ENCODE measurements at places on chromosomes 2 and 18.

DNA sequence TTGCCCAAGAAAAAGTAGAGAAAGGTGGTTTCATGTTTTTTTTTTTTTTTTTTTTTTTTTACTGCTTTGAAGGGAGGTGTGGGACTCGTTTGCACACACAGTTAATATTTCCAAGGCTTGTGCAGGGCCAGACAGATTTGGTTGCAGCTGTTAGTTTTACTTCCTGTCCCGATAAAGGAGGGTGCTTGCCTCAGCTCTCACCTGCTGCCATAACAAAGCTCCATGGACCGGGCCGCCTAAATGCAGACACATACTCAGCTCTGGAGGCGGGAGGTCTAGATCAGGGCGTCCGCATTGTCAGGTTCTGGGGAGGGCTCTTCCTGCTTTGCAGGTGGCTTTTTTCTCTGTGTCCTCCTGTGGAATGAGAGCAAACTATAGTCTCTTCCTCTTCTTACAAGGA, 69.9 kb downstream of the ODC1 start:
- no peak for DNase-seq

DNA sequence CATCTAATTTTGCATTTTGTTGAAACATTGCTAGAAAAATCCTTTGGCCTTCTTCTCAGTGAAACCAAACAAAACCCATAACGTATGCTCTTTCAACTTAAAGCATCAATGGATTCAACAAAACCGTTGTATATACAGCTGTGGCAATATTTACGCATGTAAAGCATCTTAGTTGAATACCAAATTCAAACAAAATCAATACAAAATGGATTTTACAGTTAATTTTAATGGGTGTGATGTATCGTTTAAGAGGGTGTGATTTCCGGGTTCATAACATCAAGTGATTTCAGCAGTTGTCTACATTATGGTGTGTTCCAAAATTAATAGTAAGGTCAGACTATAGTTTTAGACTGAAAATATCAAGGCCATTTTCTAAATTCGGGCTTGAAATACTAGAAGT, 198.2 kb downstream of the TGIF1 start:
- DNase-seq = no peak

DNA sequence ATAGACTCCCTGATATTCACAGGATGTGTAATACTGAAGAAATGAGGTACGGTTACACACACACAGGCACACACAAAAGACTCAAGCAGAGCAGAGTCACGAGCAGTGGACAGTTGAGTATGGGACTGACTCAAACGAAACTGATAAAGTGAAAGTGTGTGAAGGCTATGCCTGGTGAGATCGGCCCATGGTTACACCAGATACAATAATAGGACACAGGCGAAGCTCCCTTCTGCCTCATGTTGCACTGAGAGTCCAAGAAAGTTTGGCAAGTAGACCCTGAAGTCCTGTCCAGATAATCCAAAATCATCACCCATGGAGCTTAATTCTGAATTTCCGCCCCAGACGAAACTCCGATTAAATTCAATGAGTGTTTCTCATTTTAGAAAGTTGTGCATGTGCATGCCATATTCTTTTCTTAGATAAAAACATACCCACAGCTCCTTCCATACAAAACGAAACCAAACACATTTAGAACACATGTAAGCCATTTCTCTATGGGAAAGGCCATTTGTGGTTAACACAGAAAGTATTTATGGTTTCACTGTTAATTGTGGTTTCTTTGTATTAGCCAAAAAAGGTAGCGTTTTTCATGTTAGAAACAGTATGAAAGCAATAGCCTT, 567.6 kb downstream of the PLCL1 start:
- no peak for DNase-seq

DNA sequence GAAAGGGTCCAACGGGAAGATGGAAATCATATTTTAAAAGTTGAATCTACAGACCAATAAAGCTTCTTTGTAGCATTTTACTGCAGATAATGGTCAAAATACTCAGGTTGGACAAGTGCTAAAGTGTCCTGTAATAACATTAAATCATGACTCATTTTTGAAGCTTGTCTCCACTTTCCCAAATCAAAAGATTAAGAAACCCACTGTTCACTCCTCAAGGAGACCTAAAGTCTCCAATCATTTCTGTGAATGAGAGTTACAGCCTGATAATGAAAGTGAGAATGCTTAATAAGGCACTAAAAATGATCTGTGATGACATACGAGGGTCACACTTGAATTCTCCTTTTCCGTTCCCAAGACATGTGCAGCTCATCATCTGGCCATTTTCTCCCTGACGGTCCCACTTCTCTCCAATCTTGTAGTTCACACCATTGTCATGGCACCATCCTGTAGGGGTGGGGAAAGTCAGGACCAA, 53.4 kb downstream of the ATIC start:
- no peak for DNase-seq

- DNase-seq = peak; percentile 25
Measured at GRCh38 chr2:186950694-186951093, 101.7 kb upstream of the ZSWIM2 start.

DNA sequence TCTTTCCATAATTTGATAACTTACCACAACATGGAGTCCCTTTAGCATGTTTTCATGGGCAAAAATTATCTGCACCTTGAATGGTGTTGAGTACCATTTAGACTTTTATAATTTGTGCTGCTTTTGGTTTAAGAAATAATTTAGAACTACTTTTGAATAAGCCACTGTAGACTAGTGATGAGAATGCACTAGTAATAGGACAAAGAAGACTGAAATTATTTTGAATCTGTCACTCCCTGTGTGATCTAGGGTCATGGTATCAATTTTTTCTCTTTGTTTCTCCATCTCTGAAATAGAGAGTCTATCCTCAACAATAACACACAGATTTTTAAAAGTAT, 37.7 kb downstream of the EFEMP1 start:
- no peak for DNase-seq

- peak; percentile 4 for DNase-seq
Measured at GRCh38 chr18:60277855-60278480, 94.6 kb downstream of the MC4R start.

- no peak for DNase-seq
Measured at GRCh38 chr2:195352581-195352980, 304.4 kb upstream of the SLC39A10 start.

- no peak for DNase-seq
Measured at GRCh38 chr2:8414946-8415879, 266.6 kb upstream of the ID2 start.

GRCh38 chr2:109242654-109243331, 113.8 kb downstream of the SH3RF3 start:
- DNase-seq = peak; percentile 85

GRCh38 chr2:109210431-109211200, 81.6 kb downstream of the SH3RF3 start:
- no peak for DNase-seq

GRCh38 chr2:35297403-35297802, 1058.2 kb upstream of the CRIM1 start:
- no peak for DNase-seq

- DNase-seq = no peak
Measured at GRCh38 chr2:50575232-50575631, 456.7 kb downstream of the NRXN1 start.

GRCh38 chr2:237448626-237449025, 34.7 kb upstream of the COL6A3 start:
- DNase-seq = no peak

DNA sequence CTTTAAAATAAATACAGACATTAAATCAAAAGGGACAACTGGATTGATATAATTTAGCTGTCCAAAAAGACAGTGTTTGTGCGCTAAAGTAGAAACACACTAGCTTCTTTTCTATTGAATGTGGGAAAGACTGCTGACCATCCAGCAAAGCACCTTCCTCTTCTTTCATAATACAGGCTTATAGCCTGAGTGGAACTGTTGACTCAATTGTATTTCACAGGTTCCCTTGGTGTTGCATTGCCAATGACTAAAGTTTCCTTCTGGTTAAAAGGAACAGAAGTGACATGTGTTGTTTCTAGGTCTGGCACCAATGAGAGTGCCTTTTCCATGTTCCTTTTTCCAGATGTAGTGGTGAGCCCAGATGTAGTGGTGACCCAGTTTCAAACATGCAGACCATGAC, 412.3 kb downstream of the RNF144A start:
- DNase-seq = no peak

- DNase-seq = peak; percentile 79
Measured at GRCh38 chr18:54127759-54128378, 96.6 kb downstream of the MBD2 start.

- no peak for DNase-seq
Measured at GRCh38 chr2:125867908-125868307, 788.0 kb upstream of the GYPC start.

- DNase-seq = no peak
Measured at GRCh38 chr18:6060149-6060548, 164.8 kb upstream of the TMEM200C start.

DNA sequence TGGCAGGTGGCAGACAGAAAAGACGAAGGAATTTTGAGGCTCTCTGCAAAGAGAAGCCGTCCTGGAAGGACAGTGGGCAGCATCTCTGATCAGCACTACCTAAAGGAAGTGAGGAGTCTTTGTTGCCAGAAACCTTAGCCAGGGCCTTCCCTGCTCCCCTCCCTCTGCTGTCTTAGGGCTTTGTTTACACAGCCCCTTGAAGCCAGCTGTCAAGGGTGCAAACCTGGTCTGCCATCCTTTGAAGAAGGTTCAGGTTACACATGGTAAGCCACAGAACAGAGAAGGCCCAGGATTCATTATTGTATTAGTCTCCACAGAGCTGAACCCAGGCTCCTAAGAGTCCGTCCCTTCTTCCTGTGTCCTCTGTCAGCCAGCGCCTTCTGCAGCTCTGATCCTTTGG, 356.7 kb downstream of the TGIF1 start:
- no peak for DNase-seq

GRCh38 chr18:3213300-3214059, 6.3 kb downstream of the MYOM1 start:
- DNase-seq = no peak

- DNase-seq = no peak
Measured at GRCh38 chr2:136324966-136325365, 207.0 kb upstream of the CXCR4 start.

GRCh38 chr18:56173542-56174220, 464.7 kb downstream of the TXNL1 start:
- DNase-seq = no peak

- peak; percentile 38 for DNase-seq
Measured at GRCh38 chr18:77557046-77557587, 307.5 kb downstream of the GALR1 start.

DNA sequence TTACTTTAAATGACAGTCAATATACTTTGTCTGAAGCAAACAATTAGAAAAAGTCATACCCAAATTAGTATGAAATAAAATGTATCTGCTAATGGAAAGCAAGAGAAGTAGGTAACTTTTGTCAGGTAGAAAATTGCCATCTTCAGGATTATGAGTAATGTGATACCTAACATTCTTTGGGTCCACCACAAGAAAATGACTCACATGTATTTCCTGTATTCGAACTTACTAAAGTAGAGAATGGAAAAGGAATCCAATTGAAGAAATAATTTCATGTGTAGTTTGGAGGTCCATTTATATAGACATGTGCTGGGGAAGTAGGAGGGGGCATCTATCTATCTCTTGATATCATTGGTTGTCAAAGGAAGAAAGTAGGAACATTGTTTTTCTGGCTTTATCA, 636.2 kb upstream of the CHAC2 start:
- peak; percentile 62 for DNase-seq

DNA sequence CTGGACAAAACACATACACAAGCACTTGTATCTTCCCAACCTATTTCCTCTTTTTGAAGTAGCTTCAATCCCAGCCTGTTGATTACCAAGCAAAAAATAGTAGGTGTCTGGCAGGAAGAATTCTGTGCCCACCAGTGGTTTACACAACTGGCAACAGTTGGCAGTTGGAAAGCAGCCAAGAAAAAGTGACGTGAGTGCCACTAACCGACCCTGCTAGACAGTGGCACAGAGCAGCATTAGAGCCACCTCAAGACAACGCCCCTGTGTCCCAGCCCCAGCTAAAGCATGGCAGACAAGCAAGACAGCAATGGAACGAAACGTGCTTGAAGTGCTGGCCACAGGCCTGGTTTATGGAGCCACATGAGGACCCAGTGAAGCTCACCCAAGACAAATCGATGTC, 379.6 kb downstream of the FBXO15 start:
- no peak for DNase-seq

DNA sequence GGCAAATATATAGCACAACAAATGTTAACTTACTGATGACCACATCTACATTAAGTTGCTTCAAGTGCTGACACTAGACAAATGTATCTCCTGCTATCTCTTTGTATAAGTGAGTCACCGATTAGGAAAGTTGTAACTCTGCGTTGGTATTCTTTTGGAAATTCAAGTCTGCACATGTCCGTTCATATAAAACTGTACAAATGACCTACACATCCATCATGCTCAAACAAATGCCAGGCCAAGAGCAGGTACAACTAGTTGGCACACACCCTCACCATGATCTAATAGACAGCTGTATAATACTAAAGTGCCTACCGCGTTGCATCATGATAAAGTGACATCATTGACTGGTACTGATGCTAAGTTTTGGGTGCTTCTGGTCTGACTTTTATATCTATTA, 141.1 kb downstream of the RBMS1 start:
- DNase-seq = no peak

GRCh38 chr2:31888550-31888949, 122.3 kb downstream of the MEMO1 start:
- DNase-seq = no peak

DNA sequence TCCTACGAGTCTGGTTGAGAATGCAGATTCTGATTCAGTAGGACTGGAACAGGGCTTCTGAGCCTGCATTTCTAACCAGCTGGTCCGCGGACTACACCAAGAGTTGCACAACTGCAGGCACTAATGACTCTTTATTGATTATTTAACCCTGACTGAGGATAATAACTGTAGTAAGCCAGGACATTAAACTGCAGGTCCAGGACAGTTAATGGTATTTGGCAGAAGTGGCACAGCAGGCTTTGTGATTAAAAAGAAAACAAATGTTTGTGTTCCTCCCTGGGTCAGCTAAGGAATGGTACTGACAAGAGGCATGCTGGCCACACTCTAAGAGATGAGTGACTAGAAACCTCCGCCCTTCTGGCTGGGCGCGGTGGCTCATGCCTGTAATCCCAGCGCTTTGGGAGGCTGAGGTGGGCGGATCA, 59.4 kb downstream of the ALPK2 start:
- DNase-seq = no peak

DNA sequence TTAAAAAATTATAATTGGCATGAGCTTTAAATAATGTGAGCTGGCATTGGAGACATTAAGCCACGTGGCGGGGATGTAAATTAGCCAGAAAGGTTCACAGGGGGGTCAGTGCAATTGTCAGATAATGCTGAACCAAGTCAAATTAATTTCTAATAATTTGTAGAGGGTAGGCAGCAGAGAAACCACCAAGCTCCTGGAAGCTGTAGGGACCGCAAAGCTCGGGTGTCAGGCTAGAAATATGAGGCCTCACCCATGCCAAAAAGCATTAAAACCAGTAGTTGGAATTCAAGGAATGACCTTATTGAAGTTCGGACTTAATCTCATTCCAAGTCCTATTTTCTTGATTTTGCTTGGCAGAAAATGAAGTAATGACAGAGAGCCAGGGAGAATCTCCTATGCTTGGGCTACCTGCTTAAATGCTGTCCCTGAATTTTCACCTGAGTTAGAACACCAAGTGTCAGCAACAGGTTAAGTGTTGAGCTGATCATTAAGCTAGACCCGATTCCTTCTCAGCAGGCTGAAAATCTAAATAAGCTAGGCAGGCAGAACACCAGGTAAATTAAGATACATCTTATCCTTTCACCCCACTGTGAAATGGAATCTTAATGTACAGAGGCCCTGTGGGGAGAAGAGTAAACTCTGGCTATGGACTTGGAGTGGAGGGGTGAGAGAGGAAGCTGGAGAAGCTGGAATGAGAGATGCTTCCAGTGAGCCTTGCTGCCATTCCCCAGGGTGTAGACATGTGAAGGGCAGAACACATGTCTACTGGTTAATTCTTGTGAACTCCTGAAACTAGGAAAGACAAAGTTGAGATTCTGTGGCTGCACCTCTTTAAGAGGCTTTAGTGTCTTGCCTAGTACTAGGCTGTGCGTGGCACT, 520.0 kb downstream of the SLC4A3 start:
- DNase-seq = peak; percentile 83

Measured in astrocyte of the hippocampus (primary cell).